Stimulated activated CD4-positive, alpha-beta T cell treated with anti-CD3 and anti-CD28 coated beads, TNF-alpha, amount 100 ng/mL, for 4 hours (primary cell): ENCODE measurements at places on chromosomes 4 and X.

- no peak for DNase-seq
Observed at GRCh38 chr4:152485726-152486276, 50.1 kb downstream of the FBXW7 start.

- DNase-seq = no peak
Observed at GRCh38 chr4:123083646-123084045, 161.2 kb upstream of the NUDT6 start.

GRCh38 chr4:138341739-138342415, 99.7 kb upstream of the SLC7A11 start:
- DNase-seq = no peak

DNA sequence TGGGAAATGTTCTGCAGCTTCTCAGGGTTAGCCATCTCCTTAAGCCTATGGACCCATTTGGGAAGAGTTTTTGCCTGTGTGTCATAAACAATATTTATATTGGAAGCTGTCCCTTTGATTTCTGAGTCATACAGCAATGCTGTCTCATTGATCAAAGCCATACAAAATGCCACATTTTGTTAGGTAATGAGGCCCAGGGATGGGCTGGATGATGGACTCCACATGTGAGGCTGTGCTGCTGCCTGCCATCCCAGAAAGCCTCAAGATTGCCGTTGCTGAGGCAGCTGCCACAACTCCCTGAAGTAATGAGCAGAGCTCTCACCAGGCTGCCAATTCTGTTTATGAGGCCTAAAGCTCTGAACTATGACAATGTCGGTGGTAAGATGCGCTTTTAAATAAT, 12.2 kb upstream of the GJB1 start:
- DNase-seq = no peak

- no peak for DNase-seq
Observed at GRCh38 chrX:41538707-41539106, 91.6 kb downstream of the NYX start.

DNA sequence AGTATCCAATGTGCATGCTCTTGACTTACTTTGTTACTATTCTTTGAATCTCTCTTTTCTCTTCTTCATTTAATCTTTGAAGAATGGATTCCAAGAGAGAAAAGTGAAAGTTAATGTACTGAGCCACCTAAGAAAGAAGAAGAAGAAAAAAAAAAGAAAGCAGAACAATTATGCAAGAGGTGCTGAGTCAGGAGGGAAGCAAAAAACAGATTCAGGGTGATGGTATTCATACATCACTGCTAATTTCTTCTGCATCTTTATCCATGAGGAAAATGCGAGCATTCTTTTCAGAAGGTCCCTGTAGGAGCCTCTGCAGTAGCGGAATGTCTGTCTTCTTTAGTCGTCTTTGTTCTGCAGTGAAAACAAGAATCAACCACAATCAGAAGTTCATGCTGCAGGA, 43.9 kb downstream of the RASSF6 start:
- DNase-seq = no peak

GRCh38 chr4:75940692-75941253, at the start of gene NAAA:
Gene NAAA (minus strand): TSS chr4:75941013. CDS start chr4:75940949, 64 bp downstream.
- peak; percentile 55 for DNase-seq

DNA sequence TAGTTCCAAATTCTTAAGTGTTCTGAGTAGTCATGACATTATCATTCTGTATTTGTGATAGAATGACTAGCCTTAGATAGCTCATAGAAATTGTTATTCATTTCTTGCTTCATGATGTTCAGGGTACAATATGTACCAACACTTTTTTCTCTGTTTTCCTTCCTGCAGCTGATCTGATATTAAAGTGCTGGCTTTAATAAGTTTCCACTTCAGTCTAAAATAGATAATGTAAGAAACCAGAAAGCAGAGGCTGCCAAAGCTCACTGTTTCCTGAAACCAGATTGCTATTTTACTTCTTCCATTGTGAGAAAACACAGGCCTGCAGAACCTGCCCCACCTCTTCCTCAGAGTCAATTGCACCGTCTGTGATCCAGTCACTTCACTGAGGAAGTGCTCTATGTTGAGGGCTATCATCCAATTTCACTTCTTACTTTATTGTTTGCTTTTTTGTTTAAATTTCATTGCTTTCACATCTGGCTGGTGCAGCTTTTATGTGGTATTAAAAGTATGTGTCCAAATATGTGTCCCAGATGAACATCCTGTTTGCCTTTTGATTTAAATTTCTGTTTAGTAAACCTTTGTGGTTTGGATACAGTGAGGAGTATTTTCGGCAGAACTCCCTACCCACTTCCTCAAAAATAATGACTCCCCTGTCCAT, 652.1 kb downstream of the ANKRD50 start:
- no peak for DNase-seq

DNA sequence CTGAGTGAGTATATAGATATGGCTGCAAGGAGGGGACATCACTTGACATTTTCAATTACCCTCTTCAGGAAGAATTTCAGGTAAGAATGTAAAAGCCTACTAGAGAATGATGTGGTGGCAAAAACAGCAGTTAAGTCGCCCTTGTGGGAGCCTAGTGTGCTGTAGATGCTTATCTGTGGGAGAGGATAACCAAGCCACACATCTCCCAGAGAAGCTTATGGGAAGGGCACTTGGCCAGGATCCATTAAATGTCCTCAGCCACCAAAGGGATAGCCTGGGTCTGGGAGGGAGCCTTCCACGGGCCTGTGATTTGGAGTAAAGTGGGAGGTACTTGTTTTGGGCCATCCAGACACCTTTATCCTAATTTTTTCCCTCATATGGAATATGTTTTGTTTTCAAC, 41.3 kb upstream of the BCLAF3 start:
- no peak for DNase-seq

GRCh38 chrX:39260965-39261364, 459.7 kb downstream of the MID1IP1 start:
- DNase-seq = no peak

GRCh38 chrX:109812236-109812635, 79.2 kb upstream of the ACSL4 start:
- no peak for DNase-seq

GRCh38 chr4:94641702-94642560, 115.8 kb upstream of the BMPR1B start:
- no peak for DNase-seq

DNA sequence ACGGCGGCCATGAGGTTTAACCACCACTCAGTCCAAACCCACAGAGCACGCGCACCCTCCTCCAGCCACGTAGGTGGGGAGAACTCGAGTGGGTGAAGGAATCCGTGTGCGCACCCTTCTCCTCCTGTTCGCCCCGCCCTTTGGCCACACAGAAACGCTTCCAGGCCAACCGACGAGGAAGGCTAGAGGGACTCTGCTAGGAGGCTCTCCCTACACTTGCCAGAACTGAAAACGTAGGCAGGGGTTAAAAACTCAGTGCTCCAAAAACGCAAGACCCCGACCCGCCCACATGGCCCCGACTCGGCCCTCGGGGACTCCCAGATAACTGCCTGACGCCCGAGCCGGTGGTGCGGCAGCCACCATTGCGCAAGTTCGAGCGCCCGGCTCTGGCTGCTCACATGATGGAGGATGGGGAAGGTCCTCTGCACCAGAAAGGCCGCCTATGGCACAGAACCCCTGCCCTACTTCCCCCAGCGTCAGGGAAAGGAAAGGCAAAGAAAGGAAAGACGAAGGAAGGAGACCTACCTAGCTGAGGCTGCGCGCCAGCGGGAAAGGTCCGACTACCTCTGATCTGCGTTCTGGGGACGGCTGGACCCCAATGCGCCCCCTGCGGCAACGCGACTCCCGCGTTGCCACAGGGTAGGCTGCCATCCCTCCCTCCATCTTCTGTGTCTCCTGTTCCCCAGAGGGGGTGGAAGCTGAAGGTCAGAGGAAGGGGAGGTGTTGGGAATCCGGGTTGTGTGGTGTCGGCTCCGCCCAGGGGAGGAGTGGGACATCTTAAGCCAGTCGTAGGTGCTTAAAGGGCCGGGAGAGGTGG, 201.9 kb upstream of the AGTR2 start:
- DNase-seq = no peak

GRCh38 chrX:153462291-153462690, 8.1 kb downstream of the HAUS7 start:
- no peak for DNase-seq

- no peak for DNase-seq
Observed at GRCh38 chr4:19178835-19179234, 1072.9 kb upstream of the SLIT2 start.

- no peak for DNase-seq
Observed at GRCh38 chr4:17510582-17510981, 1.3 kb downstream of the QDPR start.

- no peak for DNase-seq
Observed at GRCh38 chr4:182533964-182534363, 290.8 kb downstream of the TENM3 start.

DNA sequence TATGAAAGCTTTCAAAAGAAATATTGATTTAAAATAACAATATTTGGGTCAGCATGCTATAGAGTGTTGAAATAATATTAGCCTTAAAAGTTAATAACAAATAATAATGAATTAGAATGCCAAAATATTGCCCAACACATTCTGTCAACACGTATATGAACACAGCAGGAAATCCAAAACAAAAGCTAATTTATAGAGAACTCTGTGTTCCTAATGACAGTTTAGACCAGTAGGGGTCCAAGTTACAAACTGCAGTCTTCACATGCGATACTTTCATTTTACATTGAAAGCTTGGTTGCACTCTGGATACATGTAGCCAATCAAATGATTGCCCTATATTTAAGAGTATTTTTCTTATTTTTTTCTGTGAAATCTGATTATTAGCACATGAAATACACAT, 274.4 kb downstream of the DCTD start:
- DNase-seq = no peak

GRCh38 chr4:118740869-118741268, 55.7 kb downstream of the METTL14 start:
- DNase-seq = no peak

DNA sequence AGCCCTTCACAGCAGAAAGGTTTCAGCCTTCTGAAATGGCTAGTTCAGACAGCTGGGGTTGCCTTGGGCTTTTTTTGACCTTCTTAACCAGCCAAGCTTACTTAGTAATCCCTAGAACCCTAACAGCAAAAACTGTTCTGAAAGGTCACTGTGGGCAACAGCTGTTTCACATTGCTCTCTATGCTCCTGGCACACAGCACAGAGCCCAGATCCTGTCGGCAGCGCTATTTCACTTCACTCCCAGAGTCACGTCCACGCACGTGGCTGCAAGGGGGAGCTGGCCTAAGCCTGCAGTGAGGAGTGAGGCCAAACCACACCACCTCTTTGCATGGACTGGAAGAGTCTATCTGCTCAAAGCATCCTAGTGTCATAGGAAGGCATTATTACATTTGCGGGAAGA, 32.0 kb upstream of the STS start:
- DNase-seq = no peak

GRCh38 chr4:35138449-35138848, 1105.9 kb downstream of the ARAP2 start:
- no peak for DNase-seq

DNA sequence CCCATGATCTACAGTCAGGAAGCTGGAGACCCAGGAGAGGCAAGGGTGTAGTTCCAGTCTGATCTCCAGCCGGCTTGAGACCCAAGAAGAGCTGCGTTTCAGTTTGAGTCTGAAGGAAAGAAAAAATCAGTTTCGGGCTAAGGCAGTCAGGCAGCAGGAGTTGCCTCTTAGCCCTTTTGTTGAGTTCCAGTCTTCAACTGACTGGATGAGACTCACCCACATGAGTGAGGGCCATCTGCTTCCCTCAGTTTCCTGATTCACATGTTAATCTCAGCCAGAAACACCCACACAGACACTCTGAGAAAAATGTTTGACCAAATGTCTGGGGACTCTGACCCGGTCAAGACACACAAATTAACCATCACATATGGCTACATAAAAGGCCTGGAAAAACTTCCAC, 73.6 kb upstream of the ELOVL6 start:
- no peak for DNase-seq

GRCh38 chr4:112284166-112284565, 1.5 kb downstream of the TIFA start:
- DNase-seq = no peak

DNA sequence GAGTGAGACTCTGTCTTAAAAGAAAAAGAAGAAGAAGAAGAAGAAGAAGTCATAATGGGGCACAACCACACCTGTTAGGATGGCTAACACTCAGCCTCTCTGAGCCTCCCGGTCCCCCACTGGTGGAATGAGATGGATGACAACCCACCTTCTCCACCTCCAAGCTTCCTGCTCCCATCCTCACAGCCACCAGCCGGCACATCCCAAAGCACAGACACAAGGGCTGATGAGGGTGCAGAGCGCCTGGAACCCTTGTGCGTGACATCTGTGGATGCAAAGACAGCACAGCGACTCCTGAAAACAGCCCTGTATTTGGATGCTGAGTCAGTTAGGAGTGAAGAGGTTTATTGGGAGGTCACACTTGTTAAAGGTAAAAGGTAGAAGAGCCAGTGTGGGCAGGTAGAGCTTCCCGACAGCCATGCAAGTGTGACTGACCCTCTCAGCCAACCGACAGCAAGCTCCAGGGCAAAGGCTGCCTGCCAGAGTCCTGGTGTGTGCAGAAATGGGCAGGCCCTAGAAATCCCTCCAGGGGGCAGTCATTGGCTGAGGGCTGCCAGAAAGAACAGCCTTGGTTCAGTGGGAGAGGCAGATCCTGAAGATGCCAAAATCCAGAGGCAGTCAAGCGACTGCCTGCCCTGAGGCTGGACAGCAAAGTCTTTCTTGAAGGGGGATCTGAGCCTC, 26.6 kb upstream of the MAN2B2 start:
- no peak for DNase-seq

GRCh38 chrX:142233400-142233799, 28.3 kb upstream of the MAGEC2 start:
- DNase-seq = no peak

DNA sequence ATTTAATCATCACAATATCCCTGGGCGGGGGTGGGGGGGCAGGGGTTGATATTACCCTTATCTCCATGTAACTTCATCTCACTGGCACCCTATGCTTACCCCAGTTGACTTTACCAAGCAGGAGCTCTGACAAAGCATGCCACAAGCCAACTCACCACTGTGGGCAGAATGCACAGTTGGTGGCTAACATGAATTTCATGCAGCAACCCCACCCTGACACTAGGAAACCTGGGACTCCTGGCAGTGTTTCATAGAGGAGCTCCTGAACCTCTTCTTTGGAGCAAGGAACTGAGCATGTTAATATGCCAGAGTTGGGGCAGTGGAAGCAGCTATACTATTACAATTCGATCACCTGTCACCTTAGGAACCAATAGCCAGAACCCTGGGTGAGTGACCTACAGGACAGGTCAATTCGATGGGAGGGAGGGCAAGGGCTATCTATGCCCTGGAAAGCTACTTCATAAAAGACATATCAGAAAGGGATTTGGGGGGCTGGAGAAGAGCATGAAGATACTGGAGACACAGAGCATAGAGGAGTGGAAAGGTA, 97.2 kb upstream of the ACSL4 start:
- DNase-seq = no peak

- no peak for DNase-seq
Observed at GRCh38 chr4:40388239-40388638, 53.1 kb downstream of the CHRNA9 start.
